CD14-positive monocyte (primary cell): ENCODE measurements at places on chromosomes 7 and 10.

DNA sequence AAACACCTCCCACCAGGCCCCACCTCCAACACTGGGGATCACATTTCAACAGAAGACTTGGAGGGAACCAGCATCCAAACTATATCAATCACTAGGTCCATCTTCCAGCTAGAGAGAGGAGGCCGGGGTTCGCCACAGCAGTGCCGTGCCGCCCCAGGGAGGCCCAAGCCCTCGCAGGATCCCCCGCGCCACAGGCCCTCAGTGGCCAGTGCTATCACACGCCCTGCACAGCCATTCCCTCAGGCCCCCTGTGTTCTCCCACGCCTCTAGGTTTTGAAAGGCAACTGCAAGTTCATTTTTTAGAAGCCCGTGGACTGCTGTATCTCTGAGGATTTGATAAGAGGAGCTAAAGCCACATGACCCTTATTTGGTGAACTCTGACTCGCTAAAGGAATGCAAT lies 136.4 kb downstream of the OAT start:
- no peak for DNase-seq

DNA sequence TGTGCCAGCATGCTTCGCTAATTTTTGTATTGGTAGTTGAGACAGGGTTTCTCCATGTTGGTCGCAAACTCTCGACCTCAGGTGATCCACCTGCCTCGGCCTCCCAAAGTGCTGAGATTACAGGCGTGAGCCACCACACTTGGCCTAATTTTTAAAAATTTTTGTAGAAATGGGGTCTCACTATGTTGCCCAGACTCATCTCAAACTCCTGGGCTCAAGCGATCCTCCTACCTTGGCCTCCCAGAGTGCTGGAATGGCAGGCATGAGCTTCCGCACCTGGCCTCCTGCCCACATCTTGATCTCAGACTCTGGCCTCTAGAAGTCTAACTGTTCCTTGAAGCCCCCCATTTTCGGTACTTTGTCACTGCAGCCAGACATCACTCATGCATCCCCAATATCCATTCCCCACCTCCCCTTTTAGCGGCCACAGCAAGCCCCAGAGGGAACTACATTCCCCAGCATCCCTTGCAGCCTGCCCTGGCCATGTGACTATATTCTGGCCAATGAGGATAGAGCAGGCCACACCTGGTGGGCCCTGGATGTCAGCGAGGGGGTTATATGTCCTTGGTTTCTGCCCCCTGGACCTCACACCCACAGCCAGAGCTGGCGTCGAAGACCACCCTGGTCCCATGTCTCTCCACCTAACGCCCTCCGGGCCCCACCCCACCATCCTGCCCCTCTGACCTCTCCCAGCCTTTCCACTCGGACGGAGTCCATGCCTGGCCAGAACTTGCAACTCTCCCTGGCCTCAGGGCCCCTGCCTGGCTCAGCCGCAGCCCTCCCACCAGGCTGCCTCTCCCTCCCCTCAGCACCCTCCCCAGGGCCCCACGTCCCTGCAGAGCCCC lies 33.8 kb downstream of the MICALL2 start:
- DNase-seq: no peak

DNA sequence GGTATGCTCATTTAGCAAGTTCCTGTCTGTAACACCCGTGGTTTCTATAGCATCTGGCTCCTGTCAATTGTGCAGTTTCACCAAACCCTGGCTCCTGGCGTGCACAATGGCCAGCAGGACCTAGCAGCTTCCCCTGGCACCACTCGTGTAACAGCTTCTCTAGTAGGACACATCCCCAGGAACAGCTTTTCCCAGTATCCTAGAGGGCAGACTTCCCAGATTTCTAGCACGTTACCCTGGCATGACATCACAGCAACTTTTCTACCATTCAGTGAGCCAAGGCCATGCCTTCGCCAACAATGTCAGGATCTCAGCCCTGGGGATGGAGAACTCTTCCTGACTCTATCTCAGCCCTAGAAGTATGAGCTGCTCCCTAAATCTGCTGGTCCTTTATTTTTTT lies 6.5 kb downstream of the YME1L1 start:
- DNase-seq: no peak

DNA sequence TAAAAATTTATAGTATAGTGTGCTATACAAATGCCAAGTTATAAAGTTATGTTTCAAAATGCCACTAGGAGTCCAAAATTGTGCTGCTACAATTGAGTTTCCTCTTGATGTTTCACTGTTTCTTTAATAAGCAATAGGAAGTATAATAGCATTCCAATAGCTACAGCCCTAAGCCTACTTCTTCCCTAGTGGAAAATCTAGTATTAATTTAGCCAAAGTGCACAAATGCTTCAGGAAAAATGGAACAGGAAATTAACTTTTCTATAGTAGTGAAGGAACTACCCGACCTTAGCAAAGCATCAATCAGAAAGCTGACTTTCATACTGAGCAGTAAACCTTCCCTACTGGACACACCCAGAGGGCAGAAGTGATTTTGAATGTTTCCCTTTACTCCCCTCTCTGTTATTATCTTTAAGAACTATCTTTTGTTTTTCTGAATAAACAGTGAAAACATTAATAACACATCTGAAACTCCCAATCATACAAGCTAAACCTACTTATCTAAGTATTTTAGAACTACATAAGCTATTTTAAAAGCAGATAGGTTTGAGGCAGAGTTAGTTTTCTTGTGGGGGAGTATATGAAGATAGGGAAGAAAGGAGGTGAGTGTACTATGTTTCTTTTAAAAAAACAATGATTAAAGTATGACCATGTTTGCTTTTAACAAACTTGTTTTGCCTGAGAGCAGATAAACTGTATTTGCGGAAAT lies 13.7 kb downstream of the CPED1 start:
- DNase-seq: no peak

DNA sequence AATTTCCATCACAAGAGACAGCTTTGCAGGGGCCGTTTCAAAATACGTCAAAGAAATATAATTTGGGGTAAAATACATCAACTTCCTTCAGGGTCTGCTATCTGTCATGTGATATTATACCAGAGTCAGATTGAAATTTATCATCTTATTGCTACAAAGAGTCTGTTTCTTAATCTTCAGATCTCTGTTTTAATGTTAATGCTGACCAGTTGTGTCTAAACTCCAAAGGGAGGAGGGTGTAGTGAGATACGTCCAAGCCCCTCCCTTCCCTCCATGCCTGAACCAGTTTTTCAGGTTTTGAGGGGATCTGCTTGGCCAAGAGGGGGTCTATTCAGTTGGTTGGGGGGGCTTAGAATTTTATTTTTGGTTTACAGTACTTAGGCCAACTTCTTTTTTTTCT lies 891.6 kb downstream of the GRM8 start:
- no peak for DNase-seq

GRCh38 chr7:77327067-77327931 lies 88.8 kb downstream of the GSAP start:
- DNase-seq: peak; percentile 77
